Activated CD8-positive, alpha-beta memory T cell treated with anti-CD3 and anti-CD28 coated beads for 1 hour (primary cell): ENCODE measurements at places on chromosomes 2 and 18.

GRCh38 chr2:27830656-27831055 is 59.1 kb downstream of the MRPL33 start:
- DNase-seq = no peak

DNA sequence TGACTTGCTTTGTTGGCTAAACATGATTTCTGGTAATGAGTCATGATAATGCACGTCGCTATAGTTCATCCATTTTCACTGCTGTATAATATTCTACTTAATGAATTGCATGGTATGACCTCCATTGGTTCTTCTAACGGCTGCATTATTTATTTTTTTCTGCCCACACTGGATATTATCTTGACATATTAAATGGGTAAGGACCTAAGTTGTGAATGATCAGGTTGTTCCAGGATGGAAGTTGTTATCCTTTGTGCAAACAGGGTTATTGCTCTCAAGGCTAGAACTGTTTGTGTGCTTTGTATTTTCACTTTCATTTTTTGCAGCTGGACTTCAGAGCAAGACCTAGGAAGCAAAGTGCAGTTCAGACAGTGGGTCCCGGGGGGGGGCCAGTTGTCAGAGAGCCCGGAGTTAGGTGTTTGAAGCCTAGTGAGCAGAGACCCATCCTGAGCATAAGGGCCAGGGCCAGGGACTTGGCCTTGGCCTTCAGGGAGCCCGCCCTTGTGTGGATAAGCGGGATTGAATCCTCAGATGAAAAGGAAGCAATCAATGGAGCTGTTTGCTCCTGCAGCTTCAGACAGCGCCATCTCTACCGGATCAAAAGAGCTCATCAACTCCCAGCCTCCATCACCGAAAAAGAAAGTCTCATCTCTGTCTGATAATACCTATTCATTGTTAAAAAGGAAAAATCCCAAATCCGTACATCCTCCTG is 48.2 kb downstream of the AGAP1 start:
- DNase-seq = no peak

GRCh38 chr2:224927646-224928173 is 114.6 kb downstream of the DOCK10 start:
- peak; percentile 33 for DNase-seq

DNA sequence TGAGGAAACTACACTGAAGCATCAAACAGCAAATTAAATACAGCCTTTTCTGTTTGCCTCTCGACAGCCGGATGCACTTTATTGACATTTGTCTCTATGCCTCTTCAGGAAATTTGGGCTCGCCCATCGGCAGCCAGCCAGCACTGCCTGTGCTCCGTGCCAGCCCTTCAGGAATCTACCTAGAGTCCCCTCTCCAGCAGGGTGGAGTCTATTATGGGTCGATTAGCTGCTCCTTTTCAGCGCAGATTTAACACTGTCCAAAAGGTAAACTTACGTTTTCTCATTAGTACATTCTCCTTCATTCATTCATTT is 91.5 kb downstream of the MYCN start:
- no peak for DNase-seq

DNA sequence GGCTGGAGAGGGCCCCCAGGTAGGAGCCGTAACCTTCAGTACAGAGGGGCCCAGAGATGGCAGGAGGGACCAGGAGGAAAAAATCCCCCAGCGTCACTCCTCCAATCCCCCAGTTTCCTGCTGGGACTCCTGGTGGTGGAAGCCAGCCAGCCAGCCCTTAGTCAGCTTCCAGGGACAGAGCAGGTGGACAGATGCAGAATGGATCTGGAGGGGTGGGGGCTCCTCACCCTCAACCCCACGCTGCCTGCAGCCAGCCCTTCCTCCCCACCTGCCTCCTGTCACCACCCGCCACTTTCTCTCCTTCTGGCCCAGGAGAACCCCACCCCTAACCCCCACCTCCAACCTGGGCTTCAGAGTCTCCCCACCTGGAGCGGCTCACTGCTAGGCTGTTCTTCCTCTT is 21.1 kb downstream of the EMX1 start:
- DNase-seq = no peak

- no peak for DNase-seq
Observed at GRCh38 chr2:149427387-149427786, 97.0 kb downstream of the LYPD6 start.

DNA sequence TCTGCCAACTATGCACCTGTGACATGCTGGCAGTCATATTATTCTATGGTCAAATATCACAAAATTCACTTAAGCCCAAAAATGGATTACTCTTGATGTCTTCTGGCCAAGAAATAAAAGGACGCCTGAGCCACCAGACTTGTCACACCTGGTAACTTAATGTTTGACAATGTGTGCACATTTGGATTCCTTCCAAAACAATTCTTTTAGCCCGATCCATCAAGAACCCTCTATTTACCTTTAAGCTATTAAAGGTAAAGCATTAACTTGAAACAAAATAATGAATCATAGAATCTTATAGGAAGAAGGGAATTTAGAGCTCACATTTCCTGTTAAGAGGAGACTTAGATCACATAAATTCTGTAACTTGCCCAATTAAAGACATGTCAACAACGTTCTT is 46.5 kb upstream of the NFU1 start:
- DNase-seq = no peak
